ENCODE measurements at places on chromosomes 7 and 10.

GRCh38 chr10:113379091-113379490 is 173.8 kb upstream of the HABP2 start:
- no peak for DNase-seq

DNA sequence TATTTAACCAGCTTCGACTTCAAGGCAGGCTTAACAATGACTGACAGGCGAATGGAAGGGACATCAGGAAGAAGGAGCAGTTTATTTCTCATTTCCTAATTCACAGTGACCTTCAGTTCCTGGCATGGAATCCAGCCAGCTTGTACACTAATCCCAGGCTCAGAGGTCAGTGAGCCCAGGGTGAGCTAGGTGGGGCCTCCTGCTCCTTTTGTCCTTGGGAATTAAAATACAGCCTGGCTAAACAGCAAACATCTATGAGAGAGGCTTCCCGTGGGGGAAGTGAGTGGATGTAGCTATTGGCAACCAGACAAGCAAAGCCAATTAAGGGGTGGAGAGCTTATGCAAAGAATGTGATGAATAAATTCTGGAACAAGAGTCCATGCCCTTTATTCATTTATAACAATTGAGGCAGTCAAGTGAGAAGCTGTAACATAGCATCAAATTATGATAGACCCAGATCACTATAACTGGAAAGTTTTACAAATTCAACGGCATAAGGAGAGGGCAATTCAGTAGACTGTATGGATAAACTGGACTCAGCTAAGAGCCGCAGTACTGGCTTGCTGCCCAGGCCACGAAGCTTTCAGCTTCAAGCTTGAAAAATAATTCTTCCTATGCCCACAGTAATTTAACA is 57.1 kb downstream of the STK17A start:
- DNase-seq, result no peak

DNA sequence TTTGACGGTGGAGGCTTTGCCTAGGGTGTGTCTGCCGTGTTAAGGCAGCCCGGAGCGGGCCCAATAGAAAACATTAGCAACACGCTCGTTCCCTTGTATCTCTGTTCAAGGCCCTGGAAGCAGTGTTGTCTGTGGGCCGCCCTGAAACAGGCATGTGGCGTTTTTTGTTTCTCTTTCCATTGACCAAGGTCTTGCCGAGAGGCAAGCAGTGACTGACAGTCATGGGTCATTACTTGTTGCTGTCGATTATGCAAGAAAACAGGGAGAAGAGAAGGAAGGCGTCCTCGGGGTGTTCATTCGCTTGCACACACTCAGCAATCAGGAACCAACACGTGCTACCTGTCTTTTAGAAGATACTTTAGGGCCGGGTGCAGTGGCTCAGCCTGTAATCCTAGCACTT is 92.5 kb downstream of the EZH2 start:
- no peak for DNase-seq

DNA sequence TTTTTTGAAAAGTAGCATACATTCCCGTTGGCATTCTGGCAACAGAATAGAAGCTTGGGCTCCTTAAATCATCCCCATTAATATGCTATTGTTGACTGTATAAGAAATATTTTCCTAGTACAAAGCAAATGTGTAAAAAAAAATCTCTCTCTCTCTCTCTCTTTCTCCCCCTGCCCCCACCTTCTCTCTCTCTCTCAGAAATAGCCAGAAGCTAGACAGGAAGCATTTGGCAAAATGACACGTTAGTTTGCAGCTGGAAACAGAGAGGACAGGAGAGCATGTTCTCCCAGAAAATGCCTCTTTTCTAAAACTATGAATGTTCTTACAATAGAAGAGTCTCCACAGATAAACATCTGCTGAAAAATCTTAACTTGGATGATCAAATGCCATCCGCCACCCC is 59.6 kb upstream of the AKR1E2 start:
- no peak for DNase-seq

GRCh38 chr7:106071356-106071998 is 40.6 kb downstream of the SYPL1 start:
- peak; percentile 57 for DNase-seq

DNA sequence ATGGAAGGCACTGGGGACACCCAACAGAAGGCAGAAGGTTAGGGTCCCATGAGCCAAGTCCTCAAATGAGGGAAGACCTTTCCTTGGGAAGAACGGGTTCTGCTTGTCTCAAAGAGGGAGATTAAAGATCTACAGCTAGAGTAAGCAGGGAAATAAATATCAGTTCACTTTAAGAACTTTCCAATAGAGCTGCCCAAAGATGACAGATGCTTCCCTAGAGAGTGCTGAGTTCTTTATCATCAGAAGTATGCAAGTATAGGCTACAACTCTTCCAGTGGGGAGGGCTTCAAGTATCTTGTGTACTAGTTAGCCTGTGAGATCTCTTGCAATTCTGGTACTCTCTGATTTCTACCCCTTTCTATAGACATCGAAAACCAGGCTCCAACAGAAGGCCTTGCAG is 39.4 kb downstream of the EMX2 start:
- no peak for DNase-seq

DNA sequence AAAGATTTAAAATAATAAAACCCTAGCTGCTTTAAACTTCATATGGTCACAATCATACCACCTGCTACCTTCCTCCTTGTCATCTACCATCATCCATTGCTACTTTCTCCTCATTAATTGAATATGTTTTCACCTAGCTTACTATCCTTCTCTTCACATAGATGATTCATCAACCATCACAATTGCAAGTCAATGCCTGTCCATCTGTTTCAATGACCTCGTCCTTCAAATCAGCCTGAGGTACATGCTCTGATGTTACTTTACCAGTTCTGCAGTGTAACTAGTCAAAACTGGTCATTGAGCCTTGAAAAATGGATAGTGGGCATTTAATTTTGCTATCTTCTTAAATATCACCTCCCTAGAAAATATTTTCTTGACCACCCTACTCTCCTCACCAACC is 164.7 kb downstream of the SEMA3E start:
- DNase-seq, result no peak

DNA sequence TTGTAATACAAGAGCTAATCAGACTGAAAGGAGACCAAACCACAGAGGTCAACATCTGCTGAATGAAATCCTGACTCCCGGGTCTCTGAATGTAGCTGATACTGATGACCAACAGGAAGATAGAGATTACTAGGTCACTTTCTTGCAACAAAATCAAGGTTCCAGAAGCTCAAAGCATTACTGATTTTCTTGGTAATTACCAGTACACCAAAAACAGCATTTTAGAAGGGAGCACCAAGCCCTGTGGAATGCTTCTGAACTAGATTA is 177.7 kb downstream of the SLC25A13 start:
- no peak for DNase-seq

- DNase-seq, result no peak
These were observed 592.3 kb upstream of the GALNT17 start for GRCh38 chr7:70539617-70540016.

- DNase-seq, result no peak
These were observed 488.5 kb downstream of the ZNF33B start for GRCh38 chr10:42149722-42150427.

GRCh38 chr7:92873776-92874175 is 37.4 kb upstream of the CDK6 start:
- DNase-seq, result no peak

DNA sequence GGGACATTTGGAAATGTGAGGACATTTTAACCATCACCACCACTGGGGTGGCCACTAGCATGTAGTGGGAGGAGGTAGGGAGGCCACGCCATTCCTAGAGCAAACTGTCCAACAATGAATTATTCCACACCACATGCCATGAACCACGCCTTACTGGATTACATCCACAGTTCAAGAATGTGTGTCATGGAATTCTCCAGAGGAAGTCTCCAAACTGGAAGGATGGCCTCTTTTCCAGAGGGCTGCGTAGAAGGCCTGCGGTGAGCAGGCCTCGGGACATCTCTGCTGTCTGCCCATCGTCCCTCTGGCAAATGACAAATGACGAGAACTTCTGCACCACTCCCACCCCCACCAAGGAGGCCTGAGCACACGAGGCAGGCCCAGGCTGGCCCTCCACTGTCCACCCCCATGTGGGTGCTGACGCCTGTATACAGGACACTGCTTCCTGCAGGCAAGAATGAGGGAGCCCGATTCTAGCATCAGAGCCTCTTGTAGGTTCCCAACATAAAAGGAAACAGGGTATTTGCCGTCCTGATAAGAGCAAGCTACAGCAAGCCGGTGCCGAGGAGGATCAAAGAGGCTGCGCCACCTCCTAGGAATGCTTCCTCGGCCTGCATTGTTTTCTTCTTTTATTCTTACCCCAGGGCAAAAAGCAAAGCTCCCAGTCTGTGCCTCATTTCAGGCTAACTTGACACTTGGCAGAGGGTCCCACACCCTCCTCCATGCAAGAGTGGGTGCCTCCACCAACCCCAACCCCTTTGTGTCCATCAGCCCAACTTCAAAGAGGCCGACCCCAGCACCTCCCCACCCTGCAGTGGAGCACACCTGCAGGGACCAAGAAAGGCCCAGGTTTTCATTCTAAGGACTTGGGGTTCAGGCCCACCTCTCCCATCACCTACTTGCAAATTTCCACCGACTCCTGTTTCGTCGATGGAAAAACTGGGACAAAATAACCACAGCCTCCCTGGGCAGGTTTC is 23.9 kb downstream of the TNS3 start:
- DNase-seq, result no peak

DNA sequence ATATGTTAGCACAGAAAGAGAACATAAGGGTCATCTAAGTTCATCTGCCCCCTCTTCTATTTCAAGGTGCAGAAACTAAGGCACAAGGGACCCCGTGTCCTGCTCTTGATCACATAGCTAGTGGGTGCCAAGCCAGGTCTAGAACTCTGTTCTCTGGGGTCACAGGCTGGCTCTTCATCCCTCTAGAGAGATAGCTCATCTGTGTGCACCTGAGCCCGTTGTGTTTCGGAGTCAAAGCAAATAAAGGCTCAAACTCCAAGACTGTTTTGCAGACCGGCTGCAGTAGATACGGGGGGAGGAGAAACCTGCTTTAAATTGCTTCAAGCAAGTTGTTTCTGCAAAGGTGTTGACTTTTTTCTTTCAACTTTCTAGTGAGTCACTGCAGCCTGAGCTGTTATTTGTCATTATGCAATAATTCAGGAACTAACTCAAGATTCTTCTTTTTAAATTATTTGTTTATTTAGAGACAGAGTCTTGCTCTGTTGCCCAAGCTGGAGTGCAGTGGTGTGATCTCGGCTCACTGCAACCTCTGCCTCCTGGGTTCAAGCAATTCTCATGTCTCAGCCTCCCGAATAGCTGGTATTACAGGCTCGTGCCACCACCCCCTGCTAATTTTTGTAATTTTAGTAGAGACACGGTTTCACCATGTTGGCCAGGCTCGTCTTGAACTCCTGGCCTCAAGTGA is 6.5 kb downstream of the BLVRA start:
- DNase-seq, result no peak

GRCh38 chr7:78448911-78449310 is 650.3 kb downstream of the PHTF2 start:
- DNase-seq, result no peak

DNA sequence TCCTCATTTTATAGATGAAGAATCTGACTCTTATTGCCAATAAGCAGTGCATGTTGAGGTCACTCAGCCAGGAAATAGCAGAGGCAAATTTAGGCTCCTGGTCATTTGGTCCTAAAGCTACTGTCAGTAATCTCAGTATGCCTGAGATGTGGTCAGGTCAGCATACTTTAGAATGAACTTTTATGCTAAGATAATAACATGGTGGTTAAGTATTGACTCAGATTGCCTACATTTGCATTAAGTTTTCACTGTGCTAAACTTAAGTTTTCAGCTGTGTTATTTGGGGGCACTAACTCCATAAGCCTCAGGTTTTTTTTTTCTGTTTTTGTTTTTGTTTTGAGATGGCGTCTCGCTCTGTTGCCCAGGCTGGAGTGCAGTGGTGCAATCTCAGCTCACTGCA is 35.9 kb upstream of the CCSER2 start:
- no peak for DNase-seq

DNA sequence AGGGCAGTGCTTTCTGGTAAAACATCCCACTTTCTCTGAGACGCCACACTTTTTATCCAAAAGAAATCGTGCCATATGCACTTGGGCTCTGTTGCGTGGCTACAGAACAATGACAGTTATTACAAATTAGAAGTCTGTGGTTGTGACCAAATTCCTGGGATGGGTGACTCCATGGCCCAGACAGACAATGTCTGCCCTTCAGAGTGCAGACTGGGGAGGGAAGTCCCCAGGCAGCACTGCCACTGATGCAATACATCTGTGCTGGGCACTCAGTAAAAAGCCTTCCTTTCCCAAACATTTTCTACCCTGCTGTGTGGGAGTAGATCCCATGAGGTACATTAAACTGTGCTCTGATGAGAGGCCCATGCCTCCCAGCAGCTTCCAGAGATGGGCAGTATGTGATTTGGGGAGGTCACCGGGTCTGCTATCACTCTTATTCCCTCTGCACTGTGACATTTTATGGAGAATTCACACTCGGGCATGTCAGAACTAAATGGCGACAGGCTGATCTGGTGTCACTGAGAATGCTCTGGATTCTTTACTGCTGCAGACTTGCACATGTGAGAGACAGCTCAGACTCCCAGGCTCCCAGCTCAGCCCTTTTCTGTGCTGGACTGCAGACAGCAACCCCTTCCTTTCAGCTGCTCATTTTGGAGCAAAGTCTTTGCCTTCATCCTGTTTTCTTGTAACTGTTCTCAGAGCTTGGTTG is 243.5 kb upstream of the ZNF32 start:
- DNase-seq, result no peak

GRCh38 chr7:76049295-76049694 is 1.4 kb downstream of the MDH2 start:
- DNase-seq, result no peak

DNA sequence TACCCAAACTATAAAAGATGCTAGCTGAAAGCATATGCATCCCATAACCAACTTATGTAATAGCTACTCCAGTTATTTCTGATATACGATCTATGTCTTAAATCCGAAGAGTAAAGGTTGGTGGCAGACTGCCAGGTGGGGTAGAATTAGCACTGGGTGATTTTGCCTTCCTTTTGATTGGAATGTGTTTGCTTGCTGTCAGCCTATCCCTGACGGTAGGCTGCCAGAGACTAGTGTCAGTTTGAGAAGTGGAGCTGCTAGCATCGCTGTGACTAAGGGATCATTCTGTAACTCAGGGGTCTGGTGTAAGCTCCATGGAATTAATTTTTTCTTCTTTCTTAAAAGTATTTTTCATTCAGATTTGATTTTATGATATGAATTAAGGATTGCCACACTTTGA is 9.5 kb upstream of the SEM1 start:
- DNase-seq, result no peak

GRCh38 chr7:37590824-37591223 is 92.7 kb upstream of the GPR141 start:
- DNase-seq, result no peak

DNA sequence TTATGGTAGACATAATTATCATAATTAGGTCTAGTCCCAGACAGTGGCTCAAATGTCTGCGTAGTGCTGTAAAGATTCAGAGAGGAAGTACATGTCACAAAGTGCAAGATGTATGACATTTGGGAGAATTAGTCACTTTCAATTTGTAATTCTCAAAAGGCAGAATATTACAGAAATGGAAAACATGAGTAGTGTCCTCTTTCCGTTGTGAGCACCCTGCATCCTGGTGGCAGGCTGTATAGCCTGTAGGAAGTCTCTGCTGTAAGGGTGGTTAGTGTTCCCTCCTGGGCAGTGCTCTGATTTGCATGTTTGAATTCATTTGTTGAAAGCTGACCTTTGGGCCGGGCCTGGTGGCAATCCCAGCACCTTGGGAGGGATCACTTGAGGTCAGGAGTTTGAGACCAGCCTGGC is 17.0 kb downstream of the CDK14 start:
- DNase-seq, result no peak

- no peak for DNase-seq
These were observed 628.0 kb downstream of the CALN1 start for GRCh38 chr7:71784180-71784579.

- DNase-seq, result no peak
These were observed 49.9 kb upstream of the MGMT start for GRCh38 chr10:129416956-129417765.
